ENCODE measurements at places on chromosomes 4 and X. TPM values are rescaled to one million over a fixed set of nuclear protein-coding genes. Genes with fewer than 3 reads are reported as not detected.

- no peak for DNase-seq
Measured at GRCh38 chrX:11967986-11968869, 170.0 kb upstream of the FRMPD4 start.

DNA sequence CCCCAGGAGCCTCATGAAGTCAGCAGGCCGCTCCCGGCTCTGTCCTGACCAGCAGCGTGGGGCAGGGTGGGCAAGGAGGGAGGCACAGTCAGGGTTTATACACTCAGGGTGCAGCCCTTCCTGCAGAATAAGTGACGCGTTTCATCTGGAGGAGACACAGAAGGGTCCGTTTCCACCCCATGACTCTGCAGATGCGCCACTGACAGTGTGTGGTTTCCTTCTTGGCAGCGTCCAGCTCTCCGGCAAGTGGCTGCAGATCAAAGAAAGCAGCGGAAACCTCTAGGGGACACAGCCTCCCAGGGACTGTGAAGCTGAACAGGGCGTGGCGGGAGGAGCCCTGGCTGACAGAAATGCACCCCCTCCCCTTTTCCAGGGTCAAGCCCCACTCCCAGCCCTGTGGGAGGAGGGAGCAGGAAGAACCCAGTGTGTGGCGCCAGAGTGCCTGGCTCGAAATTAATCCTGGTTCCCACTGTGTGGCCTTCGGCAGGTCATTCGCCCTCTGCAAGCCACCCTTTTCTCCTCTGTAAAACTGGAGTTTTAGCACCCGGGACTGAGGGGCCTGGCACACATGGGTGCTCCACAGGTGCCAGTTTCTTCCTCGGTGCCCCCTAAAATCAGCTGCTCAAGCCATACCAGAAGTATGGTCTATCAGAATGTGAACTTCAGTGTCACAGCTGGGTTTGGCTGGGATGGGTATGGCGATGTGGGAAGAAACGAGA lies 17.3 kb upstream of the TBC1D14 start:
- no peak for DNase-seq

DNA sequence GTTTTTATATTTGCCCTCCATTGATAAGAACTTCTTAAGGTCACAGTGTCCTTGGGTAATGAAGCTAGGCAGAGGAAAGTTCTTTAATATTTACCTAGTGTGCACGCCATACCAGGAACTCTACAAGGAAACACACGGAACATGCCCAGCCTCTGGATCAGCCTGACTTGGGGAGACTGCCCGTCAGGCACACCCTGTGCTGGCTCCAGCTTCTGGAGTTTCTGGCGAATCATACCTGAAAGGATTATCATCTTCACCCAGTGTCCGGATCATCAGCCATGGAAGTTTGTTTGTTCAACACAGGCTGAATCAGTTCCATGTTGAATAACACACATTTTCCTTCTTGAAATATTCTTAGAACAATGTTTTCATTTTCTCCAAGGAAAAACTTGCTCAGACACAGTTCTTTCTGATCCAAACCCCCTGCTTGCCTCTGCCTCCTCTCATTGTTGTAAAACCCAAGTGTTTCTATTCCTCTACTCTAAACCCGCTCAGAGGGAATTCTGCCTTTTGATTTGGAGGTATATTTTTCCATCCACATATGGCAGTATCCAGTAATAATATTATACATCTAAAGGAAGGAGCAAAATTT lies 176.7 kb downstream of the SHROOM3 start:
- peak; percentile 38 for DNase-seq

DNA sequence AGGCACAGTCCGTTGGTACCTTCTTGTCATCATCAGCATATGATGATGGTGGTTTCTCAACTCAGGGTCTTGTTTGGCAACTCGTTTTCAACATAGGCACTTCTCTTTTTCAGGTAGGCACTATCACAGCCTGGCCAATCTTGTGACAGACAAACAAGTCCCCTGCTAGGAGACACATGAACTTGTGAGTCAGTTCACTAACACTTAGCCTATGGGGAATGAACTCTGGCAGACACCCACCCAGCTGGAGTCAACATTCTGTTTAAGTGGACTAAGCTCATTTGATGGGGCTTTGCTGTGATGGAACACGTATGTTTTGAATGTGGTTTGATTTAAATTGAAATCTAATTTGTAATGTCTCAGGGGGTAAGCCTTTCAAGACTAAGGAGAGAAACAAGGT lies 100.7 kb upstream of the MAMLD1 start:
- no peak for DNase-seq

GRCh38 chr4:108556166-108556565 lies 64.2 kb upstream of the RPL34 start:
- DNase-seq: no peak

- DNase-seq: no peak
Measured at GRCh38 chrX:1336331-1336943, at the start of gene IL3RA. Gene IL3RA, plus strand, starts transcription at chrX:1336785. Its CDS starts 4,981 bp downstream, at chrX:1341766.

GRCh38 chr4:2817701-2818350 lies 24.9 kb downstream of the SH3BP2 start:
- DNase-seq: no peak

GRCh38 chr4:55323375-55323774 lies 22.7 kb upstream of the SRD5A3 start:
- DNase-seq: no peak

DNA sequence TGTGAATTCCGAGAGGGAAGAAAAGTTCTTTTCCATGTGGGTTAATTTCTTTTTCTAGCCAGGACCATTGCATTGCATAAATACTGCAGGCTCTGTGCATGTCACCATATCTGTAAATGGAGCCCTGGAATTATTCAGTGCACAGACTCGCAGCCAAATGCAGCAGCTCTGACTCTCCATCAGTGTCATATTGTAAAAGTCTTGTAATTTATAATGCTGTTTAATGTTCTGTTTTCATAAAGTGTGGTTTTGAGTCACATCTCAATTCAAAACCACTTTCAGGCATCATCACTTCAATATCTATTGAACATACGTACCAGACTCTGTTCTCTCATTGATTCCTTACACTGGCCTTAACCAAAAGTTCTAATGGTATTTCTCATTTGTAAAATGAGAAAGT lies 193.9 kb upstream of the RPL34 start:
- no peak for DNase-seq

GRCh38 chr4:156521631-156522030 lies 450.0 kb downstream of the PDGFC start:
- no peak for DNase-seq

DNA sequence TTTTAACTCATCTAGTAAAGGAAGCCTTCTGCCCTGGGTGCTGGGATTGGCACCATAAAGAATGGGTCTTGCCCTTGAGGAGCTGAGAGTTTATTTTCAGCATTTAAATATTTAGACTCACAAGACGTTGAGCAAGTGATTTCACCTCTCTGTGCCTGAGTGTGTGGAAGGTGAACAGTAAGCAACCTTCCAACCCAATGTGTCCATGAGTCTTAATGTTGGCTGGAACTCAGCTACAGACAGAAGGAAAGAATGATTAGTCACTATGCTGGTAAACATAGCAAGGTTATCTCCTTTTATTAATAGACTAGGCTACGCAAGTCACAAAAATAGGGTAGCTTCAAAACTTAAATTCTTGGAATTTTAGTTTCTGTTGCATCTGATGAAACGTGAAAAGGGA lies 277.4 kb upstream of the GATB start:
- no peak for DNase-seq

DNA sequence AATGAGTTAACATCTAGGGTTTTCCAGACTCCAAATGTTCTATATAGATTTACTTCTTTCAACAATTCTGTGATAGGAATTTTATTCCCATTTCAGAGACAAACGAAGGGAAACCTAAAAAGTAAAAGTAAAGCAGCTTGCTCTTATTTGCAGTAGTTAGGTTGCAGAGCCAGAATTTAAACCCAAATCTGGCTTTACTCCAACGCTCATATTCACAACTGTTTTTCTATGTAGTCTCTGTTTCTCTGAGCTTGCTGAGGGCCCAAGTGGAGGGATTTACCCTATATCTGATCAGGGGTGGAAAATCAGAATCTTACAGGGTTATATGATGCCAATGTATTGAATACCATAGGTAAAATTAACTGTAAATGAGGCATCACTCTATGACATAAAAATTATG lies 599.1 kb upstream of the GRIA3 start:
- DNase-seq: no peak

- DNase-seq: no peak
Measured at GRCh38 chr4:99400831-99401230, 34.3 kb downstream of the ADH7 start.

DNA sequence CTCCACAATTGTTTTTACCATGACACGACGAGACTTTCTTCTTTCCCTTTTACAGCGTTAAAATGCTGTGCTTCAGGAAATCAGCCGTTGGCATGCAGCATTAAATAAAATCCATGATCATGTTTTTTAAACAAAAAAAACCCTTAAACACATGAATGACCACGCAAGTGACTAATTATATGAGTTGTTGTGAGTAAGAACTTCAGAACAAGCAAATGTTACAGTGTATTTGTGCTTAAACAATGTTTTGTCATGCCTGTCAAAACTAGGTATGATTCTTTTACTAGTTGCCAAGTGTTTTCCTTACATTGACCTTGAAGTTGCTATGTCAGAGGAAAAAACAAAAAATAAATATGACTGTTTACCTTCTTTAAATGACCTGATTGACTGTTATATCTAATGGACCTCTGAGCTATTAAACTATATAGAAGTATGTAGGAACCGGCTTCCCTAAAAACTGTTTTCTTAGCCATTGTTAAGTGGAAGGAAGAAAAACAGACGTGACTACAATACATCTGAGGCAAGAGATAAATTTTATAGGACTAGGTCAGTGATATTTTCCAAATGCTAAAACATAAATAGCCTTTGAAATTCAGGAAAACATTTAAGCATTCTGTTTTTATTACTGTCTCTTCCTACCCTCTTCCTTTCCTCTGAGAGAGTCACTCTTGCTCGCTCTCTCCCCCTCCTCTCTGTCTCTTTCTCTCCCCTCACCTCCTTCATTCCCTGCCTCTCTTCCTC lies 197.1 kb downstream of the PALLD start:
- no peak for DNase-seq

GRCh38 chr4:87188932-87189331 lies 31.5 kb downstream of the KLHL8 start:
- no peak for DNase-seq

DNA sequence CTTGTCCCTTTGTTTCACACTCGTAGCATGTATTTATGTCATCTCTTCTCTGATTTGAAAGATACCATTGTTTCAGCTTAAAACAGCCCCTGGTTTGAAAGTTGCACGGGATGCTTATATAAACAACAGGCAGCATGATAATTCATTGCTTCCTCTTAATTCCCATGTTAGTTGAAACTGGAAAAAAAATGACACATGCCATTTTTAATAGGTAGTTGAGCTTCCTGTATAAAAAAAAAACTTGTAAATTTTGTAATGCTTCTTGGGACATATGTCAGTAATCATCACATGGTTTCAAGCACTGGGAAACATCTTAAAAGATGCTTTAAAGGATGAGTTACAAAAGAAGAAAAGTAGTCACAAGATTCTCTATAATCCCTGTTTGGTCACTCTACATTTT lies 243.0 kb downstream of the PALLD start:
- no peak for DNase-seq

DNA sequence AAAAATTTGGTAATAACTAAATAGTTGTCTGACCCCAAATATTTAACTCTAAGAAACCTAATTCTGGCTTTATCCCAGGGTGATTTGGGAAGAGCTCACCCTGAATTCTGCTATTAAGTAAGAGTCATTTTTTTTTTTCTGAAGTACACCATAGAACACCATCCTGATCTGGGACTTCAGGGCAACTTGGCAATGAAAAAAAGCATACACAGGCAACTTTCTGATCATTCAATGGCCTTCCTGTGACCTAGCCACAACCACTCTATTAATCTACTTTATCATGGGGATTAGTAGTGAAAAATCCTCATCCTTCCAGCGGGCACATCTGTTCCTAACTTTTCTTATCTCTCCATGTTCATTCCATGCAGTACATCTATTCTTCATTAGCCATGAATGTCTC lies 333.2 kb upstream of the MAD2L1 start:
- DNase-seq: no peak

- no peak for DNase-seq
Measured at GRCh38 chr4:17797808-17798207, 12.7 kb downstream of the DCAF16 start.

DNA sequence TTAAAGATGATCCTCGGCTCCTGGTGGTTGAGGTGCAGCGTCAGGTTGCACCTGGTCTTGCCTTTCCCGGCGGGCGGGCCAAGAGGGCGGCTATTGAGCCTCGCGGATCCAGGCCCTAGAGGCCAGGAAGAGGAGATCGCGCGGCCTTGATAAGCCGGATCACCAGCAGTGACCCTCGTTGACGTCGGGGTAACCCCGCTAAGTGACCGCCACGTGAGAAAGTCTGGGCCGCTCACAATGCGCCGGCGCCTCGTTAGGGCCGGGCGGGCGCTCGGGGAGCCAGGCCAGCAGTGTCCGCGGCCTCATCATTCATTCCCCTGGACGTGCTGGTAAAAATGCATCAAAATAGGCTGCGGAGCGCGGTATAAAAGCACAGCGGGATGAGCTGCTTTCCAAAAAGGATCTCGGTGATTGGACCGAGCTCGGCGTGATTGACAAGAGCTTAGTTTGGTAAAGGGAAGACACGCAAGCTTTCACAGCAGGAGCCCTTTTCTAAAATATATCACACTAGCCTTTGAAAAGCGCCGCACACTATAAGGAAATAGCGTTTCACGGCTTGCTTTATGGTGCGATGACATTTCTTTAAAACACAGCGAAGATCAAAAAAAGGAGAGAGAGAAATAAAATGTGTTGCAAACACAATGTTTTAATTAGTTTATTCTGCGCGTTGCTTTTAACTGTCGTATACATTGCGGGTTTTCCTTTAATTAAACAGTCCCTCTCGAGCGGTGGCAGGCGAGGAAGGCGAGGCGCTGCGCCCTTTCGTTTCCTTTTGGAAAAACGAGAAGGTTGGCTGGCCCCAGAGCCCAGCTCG lies 15.9 kb upstream of the ZIC3 start:
- DNase-seq: no peak

- no peak for DNase-seq
Measured at GRCh38 chr4:72486991-72487390, 82.0 kb downstream of the ADAMTS3 start.

DNA sequence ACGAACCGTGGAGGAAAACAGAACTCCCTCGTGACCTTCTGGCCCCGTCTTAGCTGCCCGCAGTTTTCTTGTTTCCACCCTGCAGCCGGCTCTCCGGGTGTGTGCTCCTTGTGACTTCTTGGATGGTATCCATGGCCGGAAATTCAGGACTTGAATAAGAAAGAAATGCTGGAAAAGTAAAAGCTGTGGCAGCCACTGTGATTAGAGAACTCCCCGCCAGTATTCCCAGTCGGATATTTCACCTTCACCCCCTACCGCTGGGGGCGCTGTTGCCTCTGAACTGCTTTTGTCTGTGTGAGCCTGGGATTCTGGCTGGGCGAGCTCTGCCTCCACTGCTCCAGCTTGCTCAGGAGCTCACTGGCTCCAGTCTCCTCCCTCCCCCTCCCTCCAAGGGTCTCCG lies 41.5 kb upstream of the CYP4V2 start:
- DNase-seq: peak; percentile 78

The VSIG4 gene
- polyA plus RNA-seq: 19.4 TPM

The PDZD4 gene
- polyA plus RNA-seq: 2.0 TPM

The L1CAM gene
- 0.63 TPM for polyA plus RNA-seq

The CT47B1 gene
- not detected for polyA plus RNA-seq

The CDS1 gene
- polyA plus RNA-seq: 2.7 TPM

The IL2RG gene
- polyA plus RNA-seq: 24.0 TPM

The NEIL3 gene
- polyA plus RNA-seq: 0.10 TPM
